ENCODE measurements at places on chromosomes 6 and 20.

DNA sequence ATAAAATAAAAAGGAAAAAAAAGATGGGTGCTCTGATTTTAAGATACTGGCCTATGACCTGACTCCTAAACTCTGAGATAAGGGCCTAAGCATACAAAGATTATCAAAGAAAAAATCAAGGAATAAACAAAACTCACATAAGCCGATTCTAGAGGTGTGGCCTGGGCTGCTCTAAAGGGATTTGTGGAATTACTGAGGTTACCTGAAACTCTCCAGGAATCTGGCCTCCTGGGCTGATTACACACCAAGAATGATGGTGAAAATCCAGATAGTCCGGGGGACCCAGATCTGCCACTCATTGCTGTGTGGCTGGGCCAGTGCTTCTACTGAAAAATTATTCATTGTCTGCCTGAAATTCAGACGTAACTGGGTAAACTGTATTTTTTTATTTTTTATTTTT, 122.7 kb upstream of the RNF24 start:
- DNase-seq: no peak

DNA sequence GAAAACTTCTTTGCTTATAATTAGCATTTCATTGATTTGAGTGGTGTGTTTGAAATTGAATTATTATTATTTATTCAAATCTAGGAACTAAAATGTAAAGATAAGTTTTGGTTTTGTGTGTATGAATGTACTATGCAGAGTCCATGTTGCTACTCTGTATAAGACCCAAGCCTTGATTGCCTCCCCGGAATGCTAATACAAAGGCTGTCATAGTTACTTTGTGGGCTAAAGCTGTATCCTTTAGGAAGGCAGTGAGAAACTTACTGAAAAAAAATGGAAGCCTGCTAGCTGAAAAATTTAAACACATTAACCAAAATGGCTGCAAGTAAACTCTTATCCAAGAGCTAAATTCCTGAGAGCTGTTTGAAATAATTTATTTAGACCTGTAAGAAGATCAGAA, 213.3 kb downstream of the ZFAND3 start:
- DNase-seq: no peak

GRCh38 chr6:52127957-52128356, 40.5 kb upstream of the PKHD1 start:
- no peak for DNase-seq

GRCh38 chr6:159430323-159430722, 261.1 kb downstream of the FNDC1 start:
- no peak for DNase-seq

DNA sequence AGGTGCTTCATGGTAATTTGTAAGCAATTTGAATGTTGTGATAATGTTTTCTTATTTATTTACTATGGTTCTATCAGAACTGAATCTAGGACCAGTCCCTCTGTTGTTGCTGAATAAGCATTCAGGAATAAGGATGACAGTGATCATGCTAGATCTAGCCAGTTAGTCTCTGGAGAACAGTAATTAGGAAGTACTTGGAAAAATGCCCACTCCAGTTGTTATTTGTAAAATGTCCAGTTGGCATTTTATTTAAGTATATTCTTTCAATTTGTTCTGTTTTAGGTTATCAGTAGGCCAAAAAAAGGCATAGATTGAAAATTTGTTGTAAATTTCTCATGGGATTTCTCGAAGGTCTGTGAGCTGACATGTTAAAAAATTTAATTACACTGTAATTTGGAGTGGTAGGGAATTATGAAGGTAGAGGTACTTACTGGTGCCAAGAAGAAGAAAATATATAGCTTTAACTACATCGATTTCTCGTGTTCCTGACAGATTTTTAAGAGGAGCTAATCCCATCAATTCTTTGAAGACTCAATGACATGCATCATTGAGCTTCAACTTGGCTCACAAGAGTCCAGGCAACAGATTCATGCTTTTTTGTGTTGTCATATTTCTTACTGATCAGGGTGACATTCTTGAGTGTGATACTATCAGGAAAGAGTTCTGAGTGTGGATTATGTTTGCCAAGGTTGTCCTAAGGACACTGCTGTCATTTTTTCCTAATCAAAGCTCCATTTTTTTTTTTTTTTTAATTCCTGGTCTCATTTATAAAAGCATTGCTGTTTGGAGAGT, 177.3 kb downstream of the CARMIL1 start:
- no peak for DNase-seq

- no peak for DNase-seq
These were observed 774.3 kb downstream of the PHF3 start for GRCh38 chr6:64409948-64410347.

DNA sequence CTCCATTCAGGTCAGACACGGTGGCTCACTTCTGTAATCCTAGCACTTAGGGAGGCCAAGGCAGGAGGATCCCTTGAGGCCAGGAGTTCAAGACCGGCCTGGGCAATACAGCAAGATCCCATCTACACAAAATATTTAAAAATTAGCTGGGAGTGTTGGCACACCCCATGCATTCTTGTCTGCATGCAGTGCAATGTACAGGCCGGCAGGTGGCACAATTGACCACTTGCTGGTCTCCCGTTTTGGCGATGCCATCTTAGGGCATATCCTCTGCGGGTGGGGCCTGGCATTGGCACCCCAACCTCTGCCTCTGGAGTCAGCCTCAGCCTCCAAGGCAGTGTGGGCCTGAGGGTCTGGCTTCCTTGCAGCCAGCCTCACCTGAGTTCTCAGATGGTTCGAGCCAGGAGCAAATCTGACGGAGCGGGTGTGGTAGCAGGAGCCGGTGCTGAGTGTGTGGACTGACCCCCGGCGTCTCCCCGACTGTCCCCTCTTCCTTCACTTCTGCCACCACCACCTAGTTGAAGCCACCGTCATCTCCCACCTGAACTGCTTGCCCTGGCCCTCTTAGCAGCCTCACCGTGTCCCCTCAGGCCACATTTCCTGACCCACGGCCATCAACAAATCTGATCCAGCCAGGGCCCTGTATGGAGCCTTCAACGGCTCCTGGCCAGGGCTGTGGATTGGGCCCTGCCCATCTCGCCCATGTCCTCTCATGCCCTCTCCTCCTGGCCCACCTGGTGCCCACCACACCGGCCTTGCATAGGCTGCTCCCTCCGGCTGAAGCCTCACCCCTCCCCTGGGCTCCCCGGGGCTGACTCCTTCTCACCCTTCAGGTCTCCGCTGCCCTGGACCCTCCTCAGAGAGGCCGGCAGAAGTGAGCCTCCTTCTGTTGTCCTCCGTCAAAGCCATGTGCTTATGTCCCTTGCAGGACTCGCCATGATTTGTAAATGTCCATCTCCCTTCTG, 44.0 kb downstream of the EFCAB8 start:
- DNase-seq: no peak

GRCh38 chr6:36563237-36563927, 16.1 kb upstream of the STK38 start:
- DNase-seq: no peak

- no peak for DNase-seq
These were observed 689.7 kb upstream of the GJE1 start for GRCh38 chr6:141443032-141443431.

DNA sequence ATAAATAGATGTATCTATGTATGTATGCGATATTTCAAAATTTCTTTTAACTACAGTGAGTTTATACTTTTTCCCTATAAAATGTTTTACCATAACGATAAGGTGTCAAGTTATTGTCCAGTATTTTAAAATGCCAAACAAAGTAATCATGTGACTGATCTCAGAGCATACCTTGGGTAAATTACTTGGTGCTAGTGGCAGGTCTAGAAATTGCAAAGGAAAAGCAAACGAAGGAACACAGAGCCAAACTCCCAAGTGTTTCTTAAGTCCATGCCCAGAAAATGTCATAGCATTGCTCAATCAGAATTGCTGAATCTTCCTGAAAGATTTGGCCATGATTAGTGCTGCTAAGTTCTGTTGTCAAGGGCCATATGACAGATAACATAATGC, 77.5 kb downstream of the CAP2 start:
- no peak for DNase-seq

DNA sequence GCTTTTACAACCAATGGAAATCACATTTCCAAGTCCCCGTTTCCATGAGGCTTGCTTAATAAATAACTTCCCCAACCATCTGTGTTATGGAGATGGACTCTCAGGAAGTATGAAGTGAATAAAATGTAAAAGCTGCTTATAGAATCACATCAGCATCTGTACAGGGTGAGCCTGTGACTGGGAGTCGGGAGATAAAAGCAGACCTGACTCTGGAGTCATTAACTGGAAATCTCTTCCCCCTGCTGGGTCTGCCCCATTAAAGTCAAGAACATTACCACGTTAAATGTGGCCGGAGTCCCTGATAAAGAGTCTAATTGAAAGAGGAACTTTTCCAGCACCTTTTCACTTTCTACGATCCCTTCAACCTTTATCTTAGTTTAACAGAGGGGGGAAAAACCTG, 368.5 kb downstream of the DOK5 start:
- no peak for DNase-seq

- DNase-seq: no peak
These were observed 102.1 kb downstream of the ATP9A start for GRCh38 chr20:51666126-51666525.

DNA sequence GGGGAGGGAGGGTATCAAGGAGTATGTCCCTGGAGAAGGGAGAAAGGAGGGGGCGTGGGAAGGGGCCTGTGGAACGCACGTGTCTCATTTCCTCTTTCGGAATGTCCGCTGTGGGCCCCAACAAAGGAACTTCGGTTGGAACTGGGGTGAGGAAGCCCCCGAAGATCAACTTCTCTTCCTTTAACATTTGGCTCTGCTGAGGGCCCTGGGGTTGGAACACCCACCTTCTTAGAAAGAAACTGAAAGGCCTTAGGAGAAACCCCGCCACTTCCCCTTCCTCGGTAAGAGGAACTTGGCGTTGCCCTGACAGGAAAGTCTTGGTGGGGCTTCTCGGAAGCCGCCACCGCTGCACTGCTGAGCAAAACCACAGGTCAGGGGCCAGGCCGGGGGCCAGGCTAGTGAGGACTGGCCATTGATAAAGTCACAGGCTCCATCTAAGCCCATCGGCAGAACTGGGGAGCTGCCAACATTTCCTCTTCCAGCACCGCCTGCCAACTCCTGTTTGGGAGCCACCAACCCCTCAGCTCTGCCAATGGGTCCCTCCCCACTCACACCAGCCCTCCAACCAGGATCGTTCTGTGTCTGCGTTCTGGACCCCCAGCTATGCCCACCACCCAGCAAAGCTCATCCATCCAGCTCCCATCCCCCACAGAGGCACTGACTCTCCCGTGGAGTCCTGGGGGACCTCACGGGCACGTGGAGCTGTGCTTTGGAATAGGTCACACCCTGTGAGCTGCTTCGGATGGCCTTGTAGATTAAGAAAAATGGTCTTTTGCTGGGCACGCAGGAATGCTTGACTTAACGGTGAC, 44.8 kb downstream of the FGD2 start:
- no peak for DNase-seq

DNA sequence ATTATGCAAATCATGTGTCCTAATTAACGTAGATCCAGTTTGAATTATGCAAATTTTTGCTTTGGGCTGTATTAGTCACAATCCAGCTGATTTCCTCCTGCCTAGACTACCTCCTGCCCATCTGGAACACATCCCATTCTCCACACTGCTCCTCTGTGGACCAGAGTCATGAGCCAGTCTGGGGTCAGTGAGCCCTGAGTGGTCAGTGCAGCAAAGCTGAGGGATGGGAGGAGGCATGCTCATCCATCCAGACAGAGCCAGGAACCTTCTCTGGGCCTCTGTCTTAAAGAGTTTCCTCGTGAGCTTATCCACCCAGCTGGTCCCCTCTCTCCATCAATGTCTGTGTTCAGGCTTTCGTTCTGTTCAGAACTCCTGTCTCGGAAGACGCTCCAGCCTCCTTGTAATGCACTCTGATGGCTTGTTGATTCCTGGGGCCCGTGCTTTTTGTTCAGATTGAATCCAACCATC, 747.8 kb downstream of the PTPRT start:
- no peak for DNase-seq

GRCh38 chr6:25147223-25147622, 132.0 kb upstream of the CARMIL1 start:
- no peak for DNase-seq

DNA sequence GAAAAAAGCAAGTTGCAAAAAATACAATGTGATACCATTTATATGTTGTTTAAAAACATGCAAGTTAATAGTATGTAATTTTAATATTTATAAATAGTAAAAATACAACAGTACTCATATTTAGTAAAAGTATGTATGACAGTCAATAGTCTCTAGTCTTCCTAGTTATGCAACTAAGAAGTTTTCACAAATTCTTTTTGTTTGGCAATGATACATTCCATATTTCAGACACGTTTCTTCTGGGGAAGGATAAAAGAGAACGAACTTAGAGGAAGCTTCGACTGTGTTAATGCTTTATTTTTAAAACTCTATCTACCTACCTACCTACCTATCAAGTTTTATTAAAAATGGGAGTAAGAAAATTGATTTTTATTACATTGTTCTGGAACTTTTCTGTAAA, 77.7 kb downstream of the UBE3D start:
- DNase-seq: no peak

GRCh38 chr20:24577271-24577909, 108.0 kb downstream of the SYNDIG1 start:
- DNase-seq: no peak

GRCh38 chr6:112799889-112800288, 452.8 kb downstream of the RFPL4B start:
- DNase-seq: no peak

DNA sequence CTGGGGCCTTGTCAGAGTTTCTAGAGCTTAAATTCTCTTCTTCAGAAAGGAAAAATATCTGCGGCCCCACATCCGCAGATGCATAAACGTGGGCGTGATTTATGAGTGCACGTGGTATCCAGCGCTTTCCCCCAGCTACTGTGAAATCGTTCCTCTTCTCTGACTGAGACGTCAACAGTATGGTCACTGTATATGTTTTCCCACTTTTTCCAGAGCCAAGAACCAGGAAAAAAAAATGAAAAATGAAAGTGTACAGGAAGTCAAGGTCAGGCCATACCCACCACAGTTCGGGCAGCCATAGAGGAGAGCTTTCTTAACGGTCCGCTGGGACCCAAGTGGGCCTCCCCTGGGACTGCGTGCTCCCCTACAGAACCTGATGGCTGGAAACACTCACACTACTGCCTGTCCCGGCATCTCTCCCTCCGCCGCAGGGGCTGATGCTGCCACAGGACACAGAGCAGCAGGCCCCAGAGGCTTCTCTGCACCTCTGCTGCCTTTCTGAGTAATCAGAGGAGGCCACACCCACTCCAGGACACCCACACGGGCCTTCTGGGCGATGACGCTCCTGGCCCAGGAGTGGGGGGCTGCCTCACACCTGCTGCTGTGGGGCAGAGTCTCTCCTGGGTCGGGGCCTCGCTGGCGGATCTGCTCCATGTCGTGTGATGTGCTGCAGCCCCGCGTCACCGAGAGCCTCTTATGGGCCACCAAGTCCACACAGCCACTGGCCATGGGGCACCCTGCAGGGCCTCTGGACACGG, 16.4 kb upstream of the STX16 start:
- DNase-seq: no peak

- DNase-seq: no peak
These were observed 219.8 kb downstream of the TFAP2A start for GRCh38 chr6:10194816-10195672.

- no peak for DNase-seq
These were observed 74.5 kb upstream of the SRSF6 start for GRCh38 chr20:43383026-43383795.

DNA sequence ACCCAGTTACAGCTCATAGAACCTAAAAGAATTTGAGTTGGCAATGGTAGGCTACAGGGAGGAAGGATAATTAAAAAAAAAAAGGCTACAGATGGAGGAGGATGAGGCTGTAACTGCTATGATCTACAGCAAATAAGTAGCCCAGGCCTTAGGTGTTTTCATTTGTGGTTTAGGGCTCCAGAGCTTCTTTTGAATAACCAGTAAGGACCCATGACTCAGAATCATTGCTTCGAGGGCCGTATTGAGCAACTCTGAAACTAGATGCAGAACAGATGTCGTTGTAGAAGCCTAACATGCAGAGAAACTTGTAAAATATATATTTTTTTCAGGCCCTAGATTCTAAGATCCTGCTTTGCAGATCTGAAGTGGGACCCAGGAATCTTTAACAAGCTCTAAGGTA, 19.0 kb upstream of the ASIP start:
- no peak for DNase-seq

Measured in keratinocyte (primary cell).